ENCODE measurements at places on chromosomes 12 and 14. TPM values are rescaled to one million over a fixed set of nuclear protein-coding genes. Genes with fewer than 3 reads are reported as not detected.

DNA sequence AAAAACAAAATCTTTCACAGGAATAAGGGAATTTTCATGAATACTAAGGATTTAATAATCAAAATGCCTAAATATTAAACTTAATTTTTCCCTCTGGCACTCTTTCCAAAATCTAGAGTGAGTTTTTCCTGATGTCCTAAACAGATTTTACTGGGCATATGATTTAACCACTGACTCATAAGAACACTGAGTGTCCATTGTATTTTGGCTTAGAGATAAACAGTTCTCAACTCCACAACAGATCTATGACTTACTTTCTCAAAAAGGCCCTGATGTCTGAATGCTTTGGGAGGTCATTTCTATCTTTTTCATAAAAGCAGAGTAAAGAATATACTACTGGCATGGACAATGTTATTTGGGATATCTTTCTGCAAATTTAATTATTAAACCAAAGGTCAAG is 15.0 kb downstream of the TMBIM4 start:
- H3K36me3 ChIP-seq: peaks cover 7% of the 10 kb centered on the region
- no peaks in the 10 kb centered on the region for H3K27me3 ChIP-seq
- H3K27ac ChIP-seq: no peak overlapping the region
- peaks cover 27% of the 10 kb centered on the region for H3K4me1 ChIP-seq
- H3K4me3 ChIP-seq: no peak overlapping the region
- DNase-seq: no peak

- no peaks in the 10 kb centered on the region for H3K4me1 ChIP-seq
- H3K27me3 ChIP-seq: peaks cover 11% of the 10 kb centered on the region
- no peak overlapping the region for H3K4me3 ChIP-seq
- no peak overlapping the region for H3K27ac ChIP-seq
Observed at GRCh38 chr14:103201801-103202200, 78.5 kb downstream of the TNFAIP2 start.

GRCh38 chr12:65355461-65355860 is 77.0 kb downstream of the MSRB3 start:
- no peaks in the 10 kb centered on the region for H3K27me3 ChIP-seq
- H3K36me3 ChIP-seq: peaks cover 7% of the 10 kb centered on the region

DNA sequence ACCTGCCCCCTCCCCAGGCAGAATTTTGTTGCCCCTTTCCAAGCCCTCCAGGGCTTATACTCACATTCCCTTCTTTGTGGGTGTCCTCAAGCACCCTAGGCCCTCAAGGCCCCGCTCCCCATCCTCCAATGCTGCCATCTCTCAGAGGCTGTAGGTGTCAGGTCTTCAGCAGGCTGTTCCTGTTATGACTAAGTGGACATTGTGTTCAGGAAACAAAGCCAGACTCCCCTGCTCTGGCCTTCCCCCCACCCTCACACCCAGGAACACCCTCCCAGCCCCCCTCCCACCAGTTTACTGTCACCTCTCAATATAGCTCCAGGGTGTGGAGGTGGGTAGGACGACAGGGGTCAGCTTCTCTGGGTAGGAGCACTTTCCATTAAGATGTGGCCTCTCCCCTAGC is 1.4 kb upstream of the MYH6 start:
- peaks cover 10% of the 10 kb centered on the region for H3K27me3 ChIP-seq
- peaks cover 51% of the 10 kb centered on the region for H3K4me1 ChIP-seq
- DNase-seq: no peak
- H3K27ac ChIP-seq: peak overlapping the region; percentile 46

- no peak for DNase-seq
- H3K27ac ChIP-seq: no peak overlapping the region
- H3K4me1 ChIP-seq: peaks cover 31% of the 10 kb centered on the region
Observed at GRCh38 chr12:52232203-52232673, 805 bp upstream of the KRT7 start.

- H3K27me3 ChIP-seq: no peaks in the 10 kb centered on the region
- no peaks in the 10 kb centered on the region for H3K36me3 ChIP-seq
- no peak overlapping the region for H3K27ac ChIP-seq
- H3K4me1 ChIP-seq: no peaks in the 10 kb centered on the region
Observed at GRCh38 chr12:80161612-80162011, 62.3 kb downstream of the OTOGL start.

DNA sequence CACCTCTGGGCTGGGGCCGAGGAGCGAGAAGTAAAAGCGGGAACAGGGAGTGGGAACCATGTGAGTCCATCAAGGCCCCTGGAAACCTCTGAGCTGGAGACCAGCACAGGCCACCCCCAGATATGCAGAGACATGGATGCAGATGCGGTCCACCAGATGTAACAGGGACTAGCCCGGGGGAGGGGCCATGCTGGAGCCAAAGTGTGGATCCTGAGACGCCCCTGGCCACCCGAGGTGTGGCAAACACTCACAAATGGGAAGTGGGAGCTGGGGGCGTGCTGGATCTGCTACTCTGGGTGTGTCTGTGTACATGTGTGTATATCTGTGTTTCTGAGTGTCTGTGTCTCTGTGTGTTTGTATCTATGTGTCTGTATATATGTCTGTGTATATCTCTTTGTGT is 12.8 kb downstream of the MYL2 start:
- H3K27me3 ChIP-seq: no peaks in the 10 kb centered on the region
- H3K36me3 ChIP-seq: no peaks in the 10 kb centered on the region
- H3K4me1 ChIP-seq: no peaks in the 10 kb centered on the region
- H3K4me3 ChIP-seq: no peak overlapping the region

GRCh38 chr12:97022536-97023230 is 115.6 kb downstream of the NEDD1 start:
- H3K36me3 ChIP-seq: no peaks in the 10 kb centered on the region
- no peak overlapping the region for H3K4me3 ChIP-seq
- no peaks in the 10 kb centered on the region for H3K27me3 ChIP-seq
- H3K27ac ChIP-seq: no peak overlapping the region
- no peaks in the 10 kb centered on the region for H3K4me1 ChIP-seq
- no peak for DNase-seq

GRCh38 chr12:108734200-108734906 is 3.0 kb upstream of the CORO1C start:
- no peak overlapping the region for H3K27ac ChIP-seq
- no peak for DNase-seq
- H3K4me1 ChIP-seq: peaks cover 32% of the 10 kb centered on the region
- no peak overlapping the region for H3K4me3 ChIP-seq

DNA sequence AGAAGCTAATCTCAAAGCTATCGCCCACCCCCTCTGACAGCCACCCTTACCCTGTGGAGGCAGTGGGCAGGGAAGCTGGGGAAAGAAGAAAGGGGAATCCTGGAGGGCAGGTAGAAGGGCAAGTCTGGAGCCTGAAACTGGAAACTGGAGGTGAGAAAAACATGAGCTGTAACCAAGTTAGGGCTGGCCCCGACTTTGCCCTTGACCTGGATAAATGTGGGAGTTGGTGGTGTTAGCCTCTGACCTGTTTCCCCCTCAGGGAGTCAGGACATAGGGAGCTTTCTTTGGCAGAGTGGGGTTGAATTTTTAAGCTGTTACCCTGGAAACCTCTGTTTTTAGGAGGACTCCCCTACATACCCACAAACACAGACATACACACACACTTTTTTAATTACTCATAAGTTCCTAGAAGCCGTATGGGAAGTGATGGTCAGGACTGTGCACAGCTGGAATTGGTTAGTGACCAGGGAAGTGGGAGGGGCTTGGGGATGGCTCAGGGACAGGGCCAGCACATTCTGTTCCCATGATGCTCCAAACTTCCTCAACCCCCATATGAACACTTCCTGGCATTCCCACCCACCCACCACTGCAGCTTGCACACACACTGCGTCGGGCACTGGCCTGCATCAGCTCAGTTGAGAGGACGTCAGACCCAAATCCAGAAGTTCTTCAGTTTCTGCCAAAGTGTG is 5.0 kb upstream of the MMP19 start:
- peak; percentile 84 for DNase-seq
- peaks cover 21% of the 10 kb centered on the region for H3K4me1 ChIP-seq
- H3K4me3 ChIP-seq: no peak overlapping the region
- H3K36me3 ChIP-seq: no peaks in the 10 kb centered on the region
- no peaks in the 10 kb centered on the region for H3K27me3 ChIP-seq
- H3K27ac ChIP-seq: peak overlapping the region; percentile 94

DNA sequence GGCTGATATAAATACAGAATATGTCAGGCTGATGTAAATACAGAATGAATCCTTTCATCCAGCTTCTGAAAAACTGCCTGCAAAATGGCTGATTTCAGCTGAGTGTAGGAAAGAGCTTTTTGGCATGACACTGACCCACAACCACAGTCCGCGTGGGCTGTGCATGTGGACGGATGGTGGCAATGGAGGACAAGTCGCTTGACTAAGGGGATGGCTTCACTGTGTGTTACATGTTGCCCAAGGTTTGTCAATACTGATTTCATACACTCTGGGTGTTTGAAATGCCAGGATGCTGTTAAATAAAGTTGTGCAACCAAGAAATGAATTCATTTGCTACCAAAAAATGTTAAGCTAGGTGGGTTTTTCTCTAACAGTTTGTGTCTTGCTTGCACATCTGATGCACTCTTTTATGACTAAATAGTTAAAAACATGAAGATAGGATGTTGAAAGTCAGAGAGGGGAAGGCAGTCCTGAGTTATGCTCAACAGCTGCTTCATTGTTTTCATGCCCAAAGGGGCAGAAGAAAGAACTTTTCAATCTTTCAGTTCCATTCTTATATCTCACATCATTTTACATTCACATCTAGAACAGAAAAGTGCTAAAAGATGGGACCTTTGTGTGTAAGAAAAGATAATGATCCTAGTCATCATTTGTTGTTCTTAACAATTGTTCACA is 36.5 kb upstream of the OVCH1 start:
- H3K27ac ChIP-seq: no peak overlapping the region
- H3K4me1 ChIP-seq: no peaks in the 10 kb centered on the region
- no peak overlapping the region for H3K4me3 ChIP-seq

GRCh38 chr12:88142610-88142991 is 494 bp downstream of the TMTC3 start:
- no peaks in the 10 kb centered on the region for H3K27me3 ChIP-seq
- peak overlapping the region; percentile 91 for H3K4me3 ChIP-seq
- H3K27ac ChIP-seq: peak overlapping the region; percentile 68
- H3K4me1 ChIP-seq: peaks cover 26% of the 10 kb centered on the region

Gene WNT5B
- polyA plus RNA-seq: 1.6 TPM

Gene CHGA
- not detected for polyA plus RNA-seq

Gene MSI1
- polyA plus RNA-seq: 2.9 TPM

Gene TMEM63C
- polyA plus RNA-seq: 1.5 TPM

Gene ATP23
- polyA plus RNA-seq: 11.3 TPM

Gene PLBD2
- 13.0 TPM for polyA plus RNA-seq

Gene ANKRD33
- polyA plus RNA-seq: not detected

Gene RASAL1
- not detected for polyA plus RNA-seq

Gene RTRAF
- 276 TPM for polyA plus RNA-seq

Gene TROAP
- 0.20 TPM for polyA plus RNA-seq
